ENCODE measurements at places on chromosomes 5 and 9.

- no peak for DNase-seq
Observed at GRCh38 chr5:103041071-103041676, 78.8 kb downstream of the GIN1 start.

DNA sequence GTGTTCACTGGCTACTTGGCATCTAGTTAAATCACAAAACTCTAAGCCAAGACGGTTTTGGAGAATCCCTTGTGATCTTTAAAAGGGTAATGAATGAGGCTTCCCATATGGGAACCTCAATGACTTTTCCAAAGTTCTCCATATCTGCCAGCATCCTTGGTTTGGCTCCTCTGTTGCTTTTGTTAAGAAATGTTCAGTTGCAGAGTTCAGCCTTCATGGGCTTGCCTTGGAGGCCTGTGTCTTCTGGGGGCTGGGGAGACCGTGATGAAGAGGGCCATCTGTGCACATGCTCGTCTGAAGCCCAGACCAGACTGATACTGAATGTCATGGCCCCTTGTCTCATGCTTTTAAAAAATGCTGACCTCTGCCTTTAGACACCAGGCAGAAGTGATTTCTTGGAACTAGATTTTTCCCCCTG lies 84.3 kb downstream of the RAI14 start:
- no peak for DNase-seq

- DNase-seq, result no peak
Observed at GRCh38 chr9:38335686-38336085, 56.8 kb upstream of the ALDH1B1 start.

DNA sequence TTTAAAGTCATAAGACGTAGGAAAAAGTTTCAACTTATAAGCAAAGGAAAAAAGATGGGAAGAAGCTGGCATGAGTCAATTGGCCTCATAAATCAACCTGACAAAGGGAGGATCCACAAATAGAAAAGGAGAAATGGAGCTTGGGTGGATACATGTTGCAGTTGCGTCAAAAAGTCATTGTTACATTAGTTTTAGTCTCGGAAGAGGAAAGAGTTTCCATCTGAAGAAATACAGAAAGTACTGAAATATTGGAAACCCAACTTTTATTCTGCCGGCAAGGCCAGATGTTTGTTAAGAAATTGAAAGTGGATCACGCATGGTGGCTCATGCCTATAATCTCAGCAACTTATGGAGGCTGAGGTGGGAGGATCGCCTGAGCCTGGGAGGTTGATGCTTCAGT lies 11.3 kb upstream of the TIMD4 start:
- DNase-seq, result no peak

DNA sequence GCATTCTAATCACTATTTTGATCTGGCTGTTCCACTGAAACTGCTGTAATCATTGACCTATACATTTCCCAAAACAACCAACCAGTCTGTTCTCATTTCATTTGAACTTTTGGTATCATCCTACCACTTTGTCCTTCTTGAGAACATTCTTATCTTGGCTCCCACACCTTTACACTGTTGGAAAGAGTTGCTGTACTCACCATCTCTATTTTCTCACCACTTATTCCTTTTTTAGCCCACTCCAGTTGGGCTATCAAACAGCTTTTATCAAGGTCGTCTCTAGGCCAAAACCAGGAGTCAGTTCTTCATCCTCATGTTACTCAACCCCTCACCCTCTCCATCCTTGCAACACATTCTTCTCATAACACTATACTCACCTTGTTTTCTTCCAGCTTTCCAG lies 170.1 kb downstream of the KDM4C start:
- no peak for DNase-seq

DNA sequence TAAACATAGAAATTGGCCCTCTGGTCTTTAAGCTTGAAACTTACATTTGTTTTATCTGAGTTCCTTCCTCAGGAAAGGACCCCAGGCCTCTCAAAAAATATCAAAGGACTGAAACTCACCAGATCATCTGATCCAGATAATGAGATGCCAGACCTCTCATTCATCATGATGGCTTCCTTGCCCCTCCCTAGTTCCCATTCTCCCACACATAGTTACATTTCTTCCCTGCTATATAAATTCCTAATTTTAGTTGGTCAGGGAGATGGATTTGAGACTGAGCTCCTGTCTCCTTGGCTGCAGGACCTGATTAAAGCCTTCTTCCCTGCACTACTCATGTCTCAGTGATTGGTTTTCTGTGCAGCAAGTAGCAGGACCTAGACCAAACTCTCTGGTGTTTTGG lies 119.4 kb upstream of the SPIN1 start:
- DNase-seq, result no peak

- peak; percentile 53 for DNase-seq
Observed at GRCh38 chr5:34791761-34792244, 47.2 kb upstream of the TTC23L start.

DNA sequence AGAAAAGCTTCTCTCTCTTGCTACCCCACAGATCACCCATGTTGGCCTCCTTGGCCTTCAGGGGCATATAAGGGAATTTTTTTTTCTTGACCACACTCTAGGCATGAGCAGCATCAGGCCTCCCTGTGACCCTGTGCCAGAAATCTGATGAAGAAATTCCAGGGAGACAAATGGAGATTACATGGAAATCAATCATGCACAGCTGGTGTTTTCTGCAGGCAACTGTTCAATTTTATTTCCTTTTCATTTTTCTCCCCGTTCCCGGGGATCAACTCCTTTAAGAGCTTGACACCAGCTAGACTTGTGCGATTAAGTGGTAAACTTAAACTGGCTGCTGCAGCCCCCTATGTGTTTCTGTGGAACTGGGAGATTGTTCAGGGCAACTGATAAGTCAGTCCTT lies 59.3 kb downstream of the GALNT10 start:
- no peak for DNase-seq

DNA sequence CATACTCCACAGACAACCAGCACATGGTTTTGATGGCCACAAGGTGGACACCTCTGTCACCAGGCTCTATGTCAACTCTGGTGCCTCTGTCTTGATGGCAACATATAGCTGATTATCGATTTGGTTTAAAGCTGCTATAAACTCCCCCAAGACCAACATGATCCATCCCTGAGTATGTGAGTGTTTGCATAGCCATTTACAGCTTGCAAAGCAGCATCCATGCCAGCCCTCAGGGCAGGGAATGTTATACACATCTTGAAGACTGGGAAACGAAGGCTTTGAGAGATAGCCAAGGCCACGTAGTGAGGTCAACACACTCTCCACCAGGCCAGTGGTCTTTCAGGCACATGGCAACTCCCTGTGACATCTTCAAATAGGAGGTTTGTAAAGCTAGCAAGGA lies 40.3 kb upstream of the BRINP1 start:
- no peak for DNase-seq

DNA sequence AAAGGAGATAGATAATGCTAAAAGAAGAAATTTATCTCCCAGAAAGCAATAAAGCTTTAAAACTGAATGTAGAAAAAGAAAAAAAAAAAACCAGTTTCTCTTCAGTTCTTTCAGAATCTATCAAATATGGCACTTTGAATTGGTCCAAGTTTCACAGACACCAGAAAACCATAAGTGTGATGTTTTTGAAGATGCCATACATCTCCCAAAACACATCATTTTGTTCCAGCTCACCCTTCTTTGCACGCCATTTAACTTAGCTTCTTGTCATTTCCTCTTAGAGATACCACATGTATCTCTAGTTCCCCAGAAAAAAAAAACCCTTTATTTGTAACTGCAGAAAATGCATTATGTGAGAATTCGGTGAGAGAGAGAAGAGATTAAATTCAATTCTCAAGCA lies 46.1 kb upstream of the MAMDC2 start:
- no peak for DNase-seq

- peak; percentile 94 for DNase-seq
Observed at GRCh38 chr5:11904265-11904906, at the start of gene CTNND2. Gene CTNND2, minus strand, starts transcription at chr5:11904446. Its CDS starts 593 bp downstream, at chr5:11903853.

DNA sequence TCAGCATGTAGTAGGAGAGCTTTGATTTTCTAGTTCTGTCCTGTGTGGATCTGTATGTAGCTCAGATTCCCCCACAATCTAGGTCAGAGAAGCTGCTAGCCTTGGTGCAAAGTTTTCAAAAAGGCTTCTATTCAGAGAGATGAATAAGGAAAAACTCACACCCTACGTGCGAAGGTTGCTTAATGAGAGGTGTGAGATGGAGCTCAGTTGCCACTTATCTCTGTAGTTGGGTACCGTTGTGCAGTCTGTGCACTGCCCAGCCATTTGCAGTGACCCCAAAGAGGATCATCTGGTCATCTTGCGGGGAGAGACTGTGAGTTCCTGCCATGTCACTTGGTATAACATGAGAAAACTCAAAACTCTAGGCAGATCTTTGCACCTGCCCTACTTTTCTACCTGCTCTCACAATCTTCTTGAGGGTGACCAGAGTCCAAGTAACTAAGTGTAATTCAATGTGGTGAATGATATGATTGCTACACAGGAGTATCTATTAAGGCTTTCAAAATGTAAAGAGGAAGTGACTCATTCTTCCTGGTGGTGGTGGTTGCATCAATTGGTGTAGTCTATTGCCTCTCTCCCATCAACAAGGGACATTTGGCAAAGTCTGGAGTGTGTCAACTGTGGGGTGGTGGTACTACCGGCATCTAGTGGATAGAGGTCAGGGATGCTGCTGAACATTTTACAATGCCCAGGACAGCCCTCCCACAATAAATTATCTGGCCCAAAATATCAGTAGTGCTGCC lies 65.2 kb downstream of the TMC1 start:
- no peak for DNase-seq

DNA sequence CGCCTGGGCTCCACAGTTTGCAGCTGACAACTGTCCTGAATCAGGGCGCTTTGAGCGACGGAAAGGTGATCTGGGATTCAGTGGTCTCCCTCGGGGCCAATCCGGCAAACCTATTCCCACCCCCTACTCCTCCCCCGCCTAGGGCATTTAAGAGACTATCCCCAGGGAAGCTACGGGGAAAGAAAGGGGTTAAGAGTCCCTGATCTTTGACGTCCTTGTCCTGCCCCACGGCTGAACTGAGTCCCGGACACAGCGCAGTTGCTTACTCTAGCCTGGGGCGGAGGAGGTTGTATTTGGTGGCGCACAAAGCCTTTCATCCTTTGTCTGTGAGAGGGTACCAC lies 3.4 kb downstream of the RORB start:
- peak; percentile 74 for DNase-seq

GRCh38 chr9:95533996-95534680 lies 17.4 kb upstream of the PTCH1 start:
- no peak for DNase-seq

DNA sequence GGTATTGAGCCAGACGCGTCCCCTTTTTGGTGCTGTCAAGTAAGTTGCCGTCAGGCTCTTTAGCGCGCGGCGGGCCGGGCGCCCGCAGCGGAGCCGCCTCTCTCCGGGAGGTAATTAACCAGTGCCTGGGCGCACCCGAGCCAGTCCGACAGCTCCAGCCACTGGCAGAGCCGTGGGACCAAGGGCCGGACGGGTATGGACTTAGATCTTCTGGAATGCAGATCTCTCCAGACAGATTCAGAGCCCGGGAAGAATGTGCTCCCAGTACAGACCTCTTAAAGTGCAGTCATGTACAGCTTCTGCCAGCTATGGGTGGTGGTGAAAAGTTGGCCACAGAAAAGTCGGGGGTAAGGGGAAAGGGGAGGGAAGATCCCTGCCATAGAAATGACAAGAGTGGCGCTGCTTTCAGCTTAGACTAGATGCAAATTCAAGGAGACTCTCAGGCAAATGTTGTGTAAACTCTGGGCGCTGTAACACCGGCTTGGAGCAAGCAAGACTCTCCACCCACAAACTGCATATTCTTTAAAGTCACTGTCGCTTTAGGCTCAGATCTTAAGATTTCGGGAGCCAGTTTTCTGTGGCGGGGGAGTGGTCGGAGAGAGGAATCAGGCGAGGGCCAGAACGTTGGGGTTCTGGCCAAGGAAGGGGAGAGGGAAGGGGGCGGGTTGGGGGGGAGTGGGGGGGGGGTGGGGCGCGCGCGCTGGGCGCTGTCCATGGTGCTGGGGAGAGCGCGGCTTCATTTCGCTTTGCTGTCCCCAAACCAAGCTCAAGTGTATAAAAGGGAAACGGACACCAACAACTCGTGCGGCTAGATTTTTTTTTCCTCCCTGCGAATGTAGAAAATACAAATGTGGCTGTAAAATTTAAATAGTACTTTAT lies 29.2 kb downstream of the NR2F1 start:
- peak; percentile 85 for DNase-seq

- DNase-seq, result no peak
Observed at GRCh38 chr9:137449081-137449844, 8.1 kb upstream of the ENTPD8 start.

DNA sequence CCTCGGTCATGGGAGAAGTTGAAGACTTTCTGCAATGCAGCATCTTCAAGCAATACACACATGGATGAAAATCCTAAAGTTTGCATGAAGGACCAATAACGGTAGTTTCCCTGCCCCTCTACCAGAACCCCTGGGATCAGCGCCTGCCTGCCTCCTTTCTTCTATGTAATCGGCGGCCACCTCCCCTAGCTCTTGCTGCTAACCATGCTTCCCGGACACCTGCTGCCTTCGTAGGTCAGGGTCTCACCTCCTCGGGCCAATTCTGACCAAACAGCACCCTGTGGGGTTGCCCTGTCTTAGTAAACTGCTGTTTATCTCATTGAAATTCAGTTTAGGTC lies 388 bp upstream of the MED10 start:
- no peak for DNase-seq

DNA sequence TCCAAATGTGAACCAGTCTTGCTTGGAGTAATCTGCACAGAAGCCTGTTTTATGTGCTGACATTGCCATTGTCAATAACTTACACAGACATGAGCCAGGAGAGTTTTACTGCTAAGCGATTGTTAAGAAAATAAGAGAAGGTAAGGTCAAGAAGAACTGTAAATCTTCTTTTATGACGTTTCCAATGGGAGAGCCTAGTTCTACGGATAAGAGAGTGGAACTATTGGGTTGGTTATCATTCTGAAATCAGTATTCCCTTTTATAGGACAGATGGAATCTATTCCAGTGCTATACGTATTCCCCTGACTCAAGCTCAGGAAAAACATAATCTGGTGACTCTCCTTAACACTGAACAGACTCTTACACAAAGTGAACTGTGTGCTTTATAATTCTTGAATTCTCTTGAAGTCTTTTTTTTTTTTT lies 137.9 kb upstream of the OTULINL start:
- DNase-seq, result no peak

All from endodermal cell (in vitro differentiated cells).